ENCODE measurements at places on chromosomes 12 and 14.

DNA sequence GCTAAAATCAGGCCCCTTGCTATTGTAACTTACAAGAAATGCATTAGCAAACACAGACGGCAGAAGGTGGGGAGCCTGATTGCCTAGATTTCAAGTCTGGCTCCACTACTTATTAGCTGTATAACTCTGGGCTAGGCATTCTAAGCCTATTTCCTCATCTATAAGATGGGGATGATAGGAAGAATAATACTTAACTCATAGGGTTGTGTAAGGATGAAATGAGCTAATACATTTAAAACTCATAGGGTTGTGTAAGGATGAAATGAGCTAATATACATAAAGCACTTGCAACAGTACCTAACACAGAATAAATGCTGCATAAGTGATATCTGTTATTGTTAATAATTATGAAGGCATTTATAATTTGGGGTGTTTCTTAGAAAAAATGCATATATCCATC is 60.1 kb upstream of the DIO2 start:
- H3K4me1 ChIP-seq, result no peaks in the 10 kb centered on the region
- H3K27me3 ChIP-seq, result no peaks in the 10 kb centered on the region
- no peak for ATAC-seq
- H3K27ac ChIP-seq, result no peak overlapping the region
- no peak overlapping the region for H3K4me3 ChIP-seq
- no peaks in the 10 kb centered on the region for H3K36me3 ChIP-seq

DNA sequence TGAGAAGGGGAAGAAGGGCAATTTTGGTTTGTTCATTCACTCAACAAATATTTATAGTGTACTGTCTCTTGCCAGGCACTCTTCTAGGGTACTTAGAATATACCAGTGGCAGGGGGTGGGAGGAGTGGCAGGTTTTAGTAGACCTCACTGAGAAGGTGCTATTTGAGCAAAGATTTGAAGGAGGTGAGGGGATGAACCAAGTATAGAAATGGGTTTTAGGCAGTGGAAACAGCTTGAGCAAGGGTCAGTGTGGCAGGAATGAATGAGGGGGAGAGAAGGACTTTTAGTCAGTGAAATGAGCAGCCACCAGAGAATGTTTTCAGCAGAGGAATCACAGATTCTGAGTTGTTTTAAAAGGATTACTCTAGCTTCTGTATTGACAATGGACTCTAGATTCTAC is 2.3 kb downstream of the PRIM1 start:
- H3K36me3 ChIP-seq, result peaks cover 34% of the 10 kb centered on the region
- H3K4me3 ChIP-seq, result no peak overlapping the region
- ATAC-seq, result no peak
- peaks cover 6% of the 10 kb centered on the region for H3K4me1 ChIP-seq
- no peak overlapping the region for H3K27ac ChIP-seq
- H3K27me3 ChIP-seq, result no peaks in the 10 kb centered on the region

GRCh38 chr12:81958406-81958805 is 199.3 kb upstream of the PPFIA2 start:
- H3K27ac ChIP-seq, result no peak overlapping the region
- no peak for ATAC-seq
- H3K27me3 ChIP-seq, result no peaks in the 10 kb centered on the region
- H3K36me3 ChIP-seq, result no peaks in the 10 kb centered on the region
- no peak overlapping the region for H3K4me3 ChIP-seq

GRCh38 chr14:25122843-25123242 is 72.9 kb upstream of the STXBP6 start:
- no peaks in the 10 kb centered on the region for H3K36me3 ChIP-seq
- no peaks in the 10 kb centered on the region for H3K27me3 ChIP-seq
- ATAC-seq, result no peak
- no peak overlapping the region for H3K27ac ChIP-seq

DNA sequence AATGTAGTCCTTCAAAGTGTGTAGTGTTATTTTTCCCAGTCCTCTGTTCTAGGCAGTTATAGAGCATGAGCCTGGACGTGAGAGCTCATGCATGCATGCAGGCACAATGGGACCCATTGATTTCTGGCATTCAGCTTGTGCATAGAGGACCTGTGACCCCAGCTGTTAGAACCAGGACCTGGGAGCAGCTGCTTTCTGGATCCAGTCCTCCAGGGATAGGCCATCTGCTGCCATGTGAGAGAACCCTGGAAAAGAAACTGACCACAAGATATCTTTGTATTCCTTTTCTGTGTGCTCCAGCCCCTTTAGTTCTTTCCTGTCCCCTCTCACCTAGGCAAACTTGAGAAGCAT is 76.9 kb downstream of the SUSD6 start:
- no peaks in the 10 kb centered on the region for H3K36me3 ChIP-seq
- peaks cover 30% of the 10 kb centered on the region for H3K4me1 ChIP-seq
- no peak overlapping the region for H3K27ac ChIP-seq
- ATAC-seq, result no peak
- no peaks in the 10 kb centered on the region for H3K27me3 ChIP-seq

DNA sequence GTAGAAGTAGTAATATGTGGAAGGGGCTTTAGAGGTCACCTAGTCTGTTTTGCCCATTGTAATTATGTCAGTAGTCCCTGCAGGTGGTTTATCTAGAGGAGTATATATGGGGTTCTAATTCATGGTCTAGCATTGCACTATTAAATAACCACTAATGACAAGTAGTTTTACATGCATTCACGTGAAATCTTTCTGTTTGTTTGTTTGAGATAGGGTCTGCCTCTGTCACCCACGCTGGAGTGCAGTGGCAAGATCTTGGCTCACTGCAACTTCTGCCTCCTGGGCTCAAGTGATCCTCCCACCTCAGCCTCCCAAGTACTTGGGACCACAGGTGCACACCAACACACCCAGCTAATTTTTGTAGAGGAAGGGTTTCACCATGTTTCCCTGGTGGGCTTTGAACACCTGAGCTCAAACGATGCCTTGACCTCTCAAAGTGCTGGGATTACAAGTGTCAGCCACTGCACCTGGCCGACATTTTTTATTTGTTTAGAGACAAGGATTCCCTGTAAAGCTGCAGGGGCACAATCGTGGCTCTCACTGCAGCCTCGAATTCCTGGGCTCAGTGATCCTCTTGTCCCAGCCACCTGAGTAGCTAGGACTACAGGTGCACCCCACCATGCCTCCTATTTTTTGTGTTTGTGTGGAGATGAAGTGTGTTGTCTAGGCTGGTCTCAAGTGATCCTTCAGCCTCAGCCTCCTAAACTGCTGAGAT is 12.0 kb upstream of the PSEN1 start:
- H3K36me3 ChIP-seq, result peaks cover 64% of the 10 kb centered on the region
- H3K4me1 ChIP-seq, result no peaks in the 10 kb centered on the region
- H3K4me3 ChIP-seq, result no peak overlapping the region
- H3K27me3 ChIP-seq, result no peaks in the 10 kb centered on the region

GRCh38 chr14:59939828-59940227 is 19.9 kb downstream of the LRRC9 start:
- no peaks in the 10 kb centered on the region for H3K4me1 ChIP-seq
- no peak overlapping the region for H3K27ac ChIP-seq
- no peaks in the 10 kb centered on the region for H3K36me3 ChIP-seq
- no peak overlapping the region for H3K4me3 ChIP-seq
- no peaks in the 10 kb centered on the region for H3K27me3 ChIP-seq

- no peak for ATAC-seq
- H3K4me1 ChIP-seq, result no peaks in the 10 kb centered on the region
- H3K4me3 ChIP-seq, result no peak overlapping the region
- peaks cover 62% of the 10 kb centered on the region for H3K27me3 ChIP-seq
- no peak overlapping the region for H3K27ac ChIP-seq
Measured at GRCh38 chr12:52093346-52093745, 13.8 kb downstream of the SMIM41 start.

- H3K27me3 ChIP-seq, result no peaks in the 10 kb centered on the region
- no peak overlapping the region for H3K27ac ChIP-seq
- H3K4me3 ChIP-seq, result no peak overlapping the region
Measured at GRCh38 chr14:29896354-29896821, 31.3 kb downstream of the PRKD1 start.

GRCh38 chr12:105100207-105100985 is 7.1 kb upstream of the WASHC4 start:
- no peaks in the 10 kb centered on the region for H3K36me3 ChIP-seq
- no peak overlapping the region for H3K4me3 ChIP-seq
- H3K4me1 ChIP-seq, result no peaks in the 10 kb centered on the region
- no peak for ATAC-seq
- no peaks in the 10 kb centered on the region for H3K27me3 ChIP-seq
- H3K27ac ChIP-seq, result no peak overlapping the region

DNA sequence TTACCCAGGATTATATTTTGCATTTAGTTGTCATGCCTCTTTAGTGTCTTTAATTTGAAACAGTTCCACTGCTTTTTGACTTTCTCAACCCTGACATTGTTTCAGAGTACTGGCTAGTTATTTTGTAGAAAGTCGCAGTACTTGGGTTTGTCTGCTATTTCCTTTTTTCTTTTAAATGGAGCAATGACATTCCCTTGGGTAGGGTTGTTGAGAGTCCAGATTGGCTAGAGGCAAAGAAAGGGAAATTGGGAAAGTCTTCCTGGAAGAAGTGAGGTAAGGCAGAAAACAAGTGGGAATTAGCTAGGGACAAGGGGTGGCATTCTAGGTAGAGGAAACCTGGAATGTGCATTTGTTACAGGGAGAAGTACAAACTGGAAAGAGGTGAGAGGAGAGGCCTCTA is 245.9 kb downstream of the EMP1 start:
- H3K27me3 ChIP-seq, result peaks cover 6% of the 10 kb centered on the region
- H3K4me3 ChIP-seq, result no peak overlapping the region
- H3K4me1 ChIP-seq, result peaks cover 8% of the 10 kb centered on the region
- ATAC-seq, result peak; percentile 78

DNA sequence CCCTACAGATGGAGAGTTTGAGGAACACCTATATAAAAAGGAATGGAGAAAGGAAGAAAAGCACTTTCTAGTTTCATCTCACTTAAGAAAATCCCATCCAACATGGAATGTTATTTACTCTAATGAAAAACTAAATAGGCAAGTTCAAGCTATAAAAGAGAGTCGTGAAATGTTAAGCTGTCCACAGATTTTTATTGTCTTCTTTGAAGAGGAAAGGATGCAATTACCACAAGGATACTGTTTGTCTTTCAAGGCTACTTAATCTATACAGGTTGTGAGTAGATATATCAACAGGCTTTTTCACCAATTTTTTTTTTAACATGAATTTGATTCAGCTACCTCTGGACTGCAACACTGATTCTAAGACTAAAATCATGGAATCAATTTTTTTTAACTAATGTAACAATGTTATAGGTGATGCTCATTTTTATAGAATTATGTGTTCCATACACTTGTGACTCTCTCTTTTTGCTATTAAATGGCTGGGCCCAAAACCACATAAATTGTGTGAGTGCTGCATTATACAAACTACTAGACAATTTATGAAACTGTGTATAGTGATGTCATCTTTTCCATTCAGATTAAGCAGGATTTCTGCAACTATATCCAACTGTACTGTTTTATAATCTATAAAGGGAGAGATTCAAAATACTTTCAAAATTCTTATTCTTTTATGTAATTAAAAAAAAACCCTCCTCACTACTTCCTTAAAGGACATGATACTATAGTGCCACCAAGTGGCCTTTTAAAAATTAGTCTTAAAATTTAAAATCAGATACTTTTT is 26.8 kb upstream of the BMAL2 start:
- ATAC-seq, result no peak
- H3K27me3 ChIP-seq, result no peaks in the 10 kb centered on the region
- no peak overlapping the region for H3K4me3 ChIP-seq
- H3K4me1 ChIP-seq, result peaks cover 37% of the 10 kb centered on the region
- peak overlapping the region; percentile 56 for H3K27ac ChIP-seq
- H3K36me3 ChIP-seq, result peaks cover 43% of the 10 kb centered on the region

- no peaks in the 10 kb centered on the region for H3K4me1 ChIP-seq
- H3K27ac ChIP-seq, result no peak overlapping the region
- no peak for ATAC-seq
- H3K4me3 ChIP-seq, result no peak overlapping the region
- no peaks in the 10 kb centered on the region for H3K36me3 ChIP-seq
Measured at GRCh38 chr14:104556256-104557021, 23.1 kb upstream of the C14orf180 start.

DNA sequence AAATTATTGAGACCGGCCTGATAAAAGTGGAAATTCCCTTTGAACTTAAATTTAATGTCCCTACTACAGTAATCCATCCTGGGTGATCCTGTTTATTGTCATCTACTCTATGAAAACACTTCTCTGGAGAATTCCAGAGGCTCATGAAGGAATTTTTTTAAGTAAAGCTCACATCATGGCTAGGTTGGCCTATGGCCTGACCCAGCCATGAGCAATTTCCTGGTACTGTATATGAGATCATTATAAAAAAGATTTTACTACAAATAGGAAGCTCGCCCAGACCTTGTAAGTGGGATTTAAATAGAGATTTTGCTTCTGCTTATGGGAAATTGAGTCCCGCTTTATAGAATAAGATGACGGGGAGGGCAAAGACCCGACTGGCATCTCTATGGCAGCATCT is 215.5 kb downstream of the DPF3 start:
- no peak for ATAC-seq
- peaks cover 4% of the 10 kb centered on the region for H3K4me1 ChIP-seq
- H3K4me3 ChIP-seq, result no peak overlapping the region
- no peak overlapping the region for H3K27ac ChIP-seq

DNA sequence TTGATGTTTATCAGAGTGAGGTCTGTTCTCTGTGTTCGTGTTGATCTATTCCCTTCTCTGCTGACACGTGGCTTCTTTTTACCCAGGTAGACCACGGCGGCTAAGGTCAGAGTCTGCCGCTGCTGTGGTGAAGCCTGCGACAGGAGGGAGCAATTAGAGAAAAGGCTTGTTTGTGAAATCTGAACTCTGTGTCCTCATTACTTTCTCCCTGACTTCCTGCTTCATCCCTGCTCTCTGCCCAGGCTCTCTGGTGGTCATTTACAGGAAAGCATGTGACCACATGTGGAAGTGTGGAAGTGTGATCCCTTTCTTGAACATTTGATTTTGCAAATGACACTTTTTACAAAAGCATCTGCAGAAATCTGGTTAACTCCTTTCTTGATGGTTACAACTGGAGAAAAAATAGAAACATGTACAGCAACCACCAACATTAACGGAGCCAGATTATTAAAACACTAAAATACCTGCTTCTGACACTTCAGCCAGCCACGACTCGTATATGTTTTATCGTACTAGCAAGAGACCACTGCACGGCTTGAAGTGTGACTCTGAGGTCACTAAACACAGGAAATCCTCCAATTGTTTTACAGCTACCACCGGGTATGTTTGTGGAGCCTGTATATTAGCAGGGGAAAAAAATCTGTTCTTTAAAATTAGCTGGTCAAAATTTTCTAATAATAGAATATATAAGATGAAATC is 388.6 kb upstream of the TMPO start:
- ATAC-seq, result no peak
- no peak overlapping the region for H3K27ac ChIP-seq
- no peaks in the 10 kb centered on the region for H3K36me3 ChIP-seq
- no peak overlapping the region for H3K4me3 ChIP-seq
- no peaks in the 10 kb centered on the region for H3K27me3 ChIP-seq

Measured in gastroesophageal sphincter (tissue), 4 donors.